Activated CD4-positive, alpha-beta T cell treated with anti-CD3 and anti-CD28 coated beads, Interleukin-2, amount 10 ng/mL, durations not matched to agents 24 days and 14 days (primary cell): ENCODE measurements at places on chromosomes 12 and 14. TPM values are rescaled to one million over a fixed set of nuclear protein-coding genes. Genes with fewer than 3 reads are reported as not detected.

- H3K4me1 ChIP-seq = peaks cover 49% of the 10 kb centered on the region
- DNase-seq = no peak
- H3K27ac ChIP-seq = no peak overlapping the region
- H3K27me3 ChIP-seq = peaks cover 7% of the 10 kb centered on the region
- H3K4me3 ChIP-seq = no peak overlapping the region
These were observed 2.9 kb downstream of the KRT2 start for GRCh38 chr12:52649066-52649465.

STX2 gene
- 18.2 and 19.2 TPM in 2 replicates for total RNA-seq

SEL1L gene
- total RNA-seq = 57.4 and 58.8 TPM in 2 replicates

DNA sequence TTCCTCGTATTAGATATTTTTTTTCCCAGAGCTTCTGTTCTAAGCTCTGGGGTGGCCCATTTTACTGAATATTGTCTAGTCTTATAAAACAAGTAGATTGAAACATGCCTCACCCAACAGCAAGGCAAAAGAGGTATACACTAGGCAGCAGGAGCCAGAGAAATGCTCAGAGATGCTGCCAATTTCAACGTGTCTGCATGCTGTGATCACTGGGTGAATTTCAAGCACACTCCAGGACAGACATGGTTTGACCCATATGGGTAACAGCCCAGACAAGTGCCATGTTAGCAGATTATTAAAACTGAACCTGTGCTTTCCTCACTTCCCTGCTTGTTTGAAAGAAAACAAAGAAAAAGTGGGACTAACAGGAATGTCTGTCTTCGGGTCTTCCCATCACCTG lies 321.3 kb downstream of the MED13L start:
- DNase-seq = no peak
- H3K4me3 ChIP-seq = no peak overlapping the region
- H3K4me1 ChIP-seq = peaks cover 16% of the 10 kb centered on the region
- H3K27me3 ChIP-seq = no peaks in the 10 kb centered on the region
- no peak overlapping the region for H3K27ac ChIP-seq
- H3K36me3 ChIP-seq = peaks cover 21% of the 10 kb centered on the region

GRCh38 chr12:107857191-107857590 lies 82.7 kb downstream of the ASCL4 start:
- H3K36me3 ChIP-seq = no peaks in the 10 kb centered on the region
- no peak overlapping the region for H3K4me3 ChIP-seq
- H3K4me1 ChIP-seq = no peaks in the 10 kb centered on the region
- DNase-seq = no peak
- no peak overlapping the region for H3K27ac ChIP-seq
- peaks cover 47% of the 10 kb centered on the region for H3K27me3 ChIP-seq

MYO1A gene
- 1.7 TPM in 2 replicates for total RNA-seq

- H3K27ac ChIP-seq = no peak overlapping the region
- H3K36me3 ChIP-seq = peaks cover 27% of the 10 kb centered on the region
- peaks cover 39% of the 10 kb centered on the region for H3K4me1 ChIP-seq
- DNase-seq = no peak
These were observed 36.8 kb downstream of the NIN start for GRCh38 chr14:50794068-50794645.

DNA sequence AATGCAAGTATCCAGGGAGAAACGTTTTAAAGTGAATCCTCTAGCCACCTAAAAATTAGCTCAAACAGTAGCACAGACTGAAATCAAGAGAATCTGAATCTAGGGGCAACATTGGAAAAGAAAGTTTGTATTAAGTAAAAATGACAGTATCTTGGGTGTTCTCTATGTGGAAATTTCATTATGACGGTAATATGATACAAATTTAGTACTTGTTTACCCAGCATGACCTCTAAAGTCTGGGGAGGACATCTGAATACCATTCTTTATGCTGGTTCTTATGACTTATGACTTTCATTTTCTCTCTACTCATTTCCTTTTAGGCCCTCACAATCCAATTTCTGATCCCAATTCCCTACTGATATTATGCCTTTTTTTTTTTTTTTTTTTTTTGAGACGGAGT lies 14.0 kb downstream of the GTSF1 start:
- peaks cover 58% of the 10 kb centered on the region for H3K27me3 ChIP-seq
- H3K36me3 ChIP-seq = no peaks in the 10 kb centered on the region
- no peak for DNase-seq
- H3K4me1 ChIP-seq = peaks cover 2% of the 10 kb centered on the region
- H3K4me3 ChIP-seq = no peak overlapping the region

TTC9 gene
- 4.8 and 5.8 TPM in 2 replicates for total RNA-seq

- H3K4me3 ChIP-seq = no peak overlapping the region
- H3K27ac ChIP-seq = no peak overlapping the region
- no peaks in the 10 kb centered on the region for H3K27me3 ChIP-seq
- H3K36me3 ChIP-seq = no peaks in the 10 kb centered on the region
These were observed 96.0 kb downstream of the SRGAP1 start for GRCh38 chr12:63940310-63941005.

- no peak for DNase-seq
- H3K4me1 ChIP-seq = peaks cover 4% of the 10 kb centered on the region
- H3K4me3 ChIP-seq = no peak overlapping the region
- H3K27me3 ChIP-seq = no peaks in the 10 kb centered on the region
These were observed 72.6 kb upstream of the BICD1 start for GRCh38 chr12:32034045-32034444.

HOXC10 gene
- total RNA-seq = not detected in 2 replicates
